ENCODE measurements at places on chromosomes 12 and 14.

GRCh38 chr12:119412811-119413794, 78.6 kb downstream of the CCDC60 start:
- DNase-seq, result no peak

GRCh38 chr14:73428353-73428824, 30.0 kb downstream of the NUMB start:
- no peak for DNase-seq

DNA sequence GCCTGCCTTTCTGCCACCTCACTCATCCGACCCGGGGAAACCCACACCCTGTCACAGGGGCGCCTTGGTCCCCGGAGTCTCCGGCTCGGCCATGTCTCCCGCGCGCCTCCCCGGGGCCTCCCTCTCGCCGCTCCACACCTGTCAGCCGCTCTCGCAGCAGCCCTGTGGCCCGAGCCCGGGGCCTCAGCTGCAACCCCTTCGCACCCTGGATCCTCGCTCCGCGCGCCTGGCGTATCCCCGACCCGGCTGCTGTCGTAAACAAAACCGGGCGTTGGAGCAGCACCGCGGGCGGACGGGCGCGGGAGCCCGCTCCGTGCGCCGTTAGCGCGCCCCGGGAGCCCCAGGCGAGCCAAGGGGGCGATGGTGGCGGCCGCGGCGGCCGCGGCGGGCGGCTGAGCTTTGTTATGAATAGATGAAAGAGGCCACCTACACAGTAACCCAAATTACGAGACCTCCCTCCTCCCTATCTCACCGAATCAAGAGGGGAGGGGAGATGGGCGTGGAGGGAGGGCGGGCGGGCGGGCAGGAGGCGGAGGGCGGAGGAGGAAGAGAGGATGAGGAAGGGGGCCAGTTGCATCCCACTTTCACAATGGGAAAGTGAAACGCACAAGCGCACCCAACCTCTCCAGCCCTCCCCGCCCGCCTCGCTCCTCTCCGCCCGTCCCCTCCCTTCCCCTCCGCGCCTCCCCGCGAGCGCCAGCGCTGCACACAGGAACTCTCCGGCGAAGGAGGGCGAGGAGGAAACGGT, at the start of gene PLXNC1:
TSS of gene PLXNC1 (plus strand) at position 587 of the 748 bp plus-strand sequence. CDS start 395 bp downstream, outside the sequence.
- peak; percentile 39 for DNase-seq

GRCh38 chr14:57346741-57347140, 43.6 kb upstream of the NAA30 start:
- no peak for DNase-seq

DNA sequence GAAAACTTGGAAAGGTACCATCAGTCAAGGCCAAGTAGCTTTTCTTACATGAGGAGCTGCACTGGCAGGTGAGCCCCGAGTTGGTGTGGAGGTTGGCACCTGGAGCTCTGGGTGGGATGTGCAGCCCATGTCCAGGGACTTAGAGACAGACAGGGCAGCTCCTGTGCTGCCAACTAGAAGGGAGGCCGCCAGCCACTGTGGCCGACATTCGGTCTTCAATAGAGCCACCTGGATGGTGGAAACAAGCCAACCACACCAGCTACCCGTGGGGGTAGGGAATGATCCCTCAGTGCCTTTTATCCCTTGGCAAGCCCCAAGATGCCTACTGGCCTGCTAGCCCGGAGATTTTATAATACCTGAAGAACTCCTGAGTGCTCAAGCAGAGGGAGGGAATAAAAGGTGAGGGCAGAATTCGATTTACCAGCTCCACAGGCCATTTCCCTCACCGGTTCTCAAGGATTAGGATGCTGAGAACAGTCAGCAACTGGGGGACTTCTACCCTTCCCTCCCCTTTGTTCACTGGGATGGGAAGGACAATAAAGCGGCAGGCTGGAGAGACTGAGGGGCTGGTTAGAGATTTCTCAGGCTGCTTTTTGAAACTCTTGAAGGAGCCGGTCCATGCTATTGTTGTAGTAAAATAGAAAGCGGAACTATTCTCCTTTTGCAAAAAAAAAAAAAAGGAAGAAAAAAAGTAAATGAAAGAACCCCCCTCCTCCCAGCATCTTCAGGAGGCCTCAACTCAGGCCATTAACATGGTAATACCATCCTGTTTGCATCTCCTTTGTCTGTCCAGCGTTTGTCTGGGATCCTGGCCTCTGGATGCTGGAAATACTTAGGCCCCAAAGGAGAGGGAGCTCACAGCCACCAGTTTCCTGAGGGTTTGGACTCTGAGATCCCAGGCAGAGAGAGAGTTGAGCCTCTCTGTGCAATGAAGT, 321.6 kb downstream of the ZFP36L1 start:
- no peak for DNase-seq

- no peak for DNase-seq
Observed at GRCh38 chr12:92068459-92068858, 77.2 kb downstream of the BTG1 start.

- no peak for DNase-seq
Observed at GRCh38 chr12:20220339-20220738, 148.0 kb upstream of the PDE3A start.

- DNase-seq, result no peak
Observed at GRCh38 chr14:91112194-91112593, 1.7 kb upstream of the DGLUCY start.

GRCh38 chr12:111178181-111179081, 190.5 kb downstream of the PHETA1 start:
- DNase-seq, result no peak

DNA sequence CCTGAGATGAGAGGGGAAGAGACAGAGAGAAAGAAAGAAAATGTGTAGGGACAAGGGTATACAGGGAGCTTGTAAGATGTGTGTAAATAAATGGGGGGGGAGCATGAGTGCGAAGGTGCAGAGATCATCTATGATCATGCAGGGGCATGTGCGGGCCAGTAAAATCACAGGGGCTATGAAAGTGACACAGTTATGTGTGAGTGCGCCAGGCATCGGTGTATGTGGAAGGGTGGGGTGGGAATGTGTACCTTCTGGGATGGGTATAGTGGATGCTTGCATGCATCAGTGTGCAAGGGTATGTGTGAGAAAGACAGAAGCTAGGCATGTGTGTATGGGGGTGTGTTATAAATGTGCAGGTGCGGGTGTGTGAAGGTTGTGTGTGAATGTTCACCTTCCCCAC, 18.4 kb upstream of the KRT78 start:
- no peak for DNase-seq

DNA sequence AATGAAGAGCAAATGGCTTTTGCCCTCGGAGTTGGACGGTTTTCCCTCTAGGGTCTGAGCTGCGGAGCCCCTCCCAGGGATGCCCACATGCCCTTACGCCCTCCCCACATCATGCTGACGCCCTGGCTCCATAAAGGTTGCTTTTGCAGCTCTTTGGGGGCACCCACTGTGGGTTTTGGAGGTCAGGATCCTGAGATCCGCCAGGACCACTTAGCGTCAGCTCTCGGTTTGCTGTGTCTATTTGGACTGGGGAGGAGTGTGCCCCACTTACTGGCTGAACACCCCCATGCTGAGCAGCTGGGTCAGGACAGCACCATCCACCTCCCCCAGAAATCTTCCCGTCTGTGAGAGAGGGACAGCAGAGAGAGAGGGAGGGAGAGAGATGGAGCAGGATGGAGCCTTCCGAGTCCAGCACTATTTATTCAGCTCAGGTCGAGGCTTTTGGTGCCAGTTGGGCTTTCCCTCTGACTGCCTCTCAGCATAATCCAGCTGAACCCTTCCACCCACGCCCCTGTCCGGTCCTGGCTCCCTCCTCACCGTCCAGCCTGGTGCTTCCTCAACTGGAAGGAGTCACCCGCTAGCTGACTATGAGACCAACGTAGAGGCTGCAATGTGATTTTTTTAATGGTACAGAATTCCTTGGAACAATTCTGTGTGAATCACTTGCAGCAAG, 18.9 kb upstream of the LRTM2 start:
- DNase-seq, result no peak

GRCh38 chr12:47715393-47715876, 9.6 kb upstream of the RPAP3 start:
- DNase-seq, result peak; percentile 52

DNA sequence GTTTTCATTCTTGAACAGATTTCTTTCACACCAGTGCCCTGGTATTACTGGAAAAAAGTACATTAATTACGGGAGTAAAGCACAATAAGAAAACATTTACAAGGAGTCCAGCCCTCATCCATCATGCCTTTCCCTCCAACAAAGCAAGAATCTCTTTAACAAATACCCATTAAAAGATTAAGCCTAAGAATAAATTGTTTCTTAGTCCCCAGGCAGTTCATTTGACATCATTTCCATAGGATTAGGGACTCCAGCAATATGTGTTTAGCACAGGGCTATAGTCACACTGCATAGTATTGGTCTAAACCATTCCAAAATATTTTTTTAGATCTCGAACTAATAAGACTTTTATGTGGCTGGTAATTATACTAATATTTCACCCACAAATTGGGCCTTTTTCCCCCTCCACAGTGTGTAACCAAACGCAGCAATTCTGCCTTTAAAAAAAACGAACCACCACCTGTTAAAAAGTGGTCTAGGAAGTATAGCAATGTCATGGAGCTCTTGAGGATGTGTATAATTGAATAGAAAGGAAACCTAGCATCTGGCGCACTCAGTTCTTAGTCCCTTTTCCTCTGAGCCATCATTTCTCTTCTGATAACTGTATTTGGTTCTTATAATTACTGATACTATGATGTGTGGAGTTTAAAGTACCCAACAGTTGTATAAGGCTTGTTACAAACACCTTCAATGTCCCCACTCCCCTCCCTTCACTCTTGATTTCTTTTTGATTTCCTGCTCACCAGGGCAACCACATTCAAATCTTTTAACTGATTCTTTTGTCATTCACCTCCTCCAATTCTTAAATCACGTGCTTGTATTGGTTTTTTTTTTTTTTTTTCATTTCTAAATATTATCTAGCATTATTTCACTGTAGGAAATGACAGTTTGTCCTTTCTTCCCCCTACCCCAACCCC, 138.7 kb downstream of the ETV6 start:
- DNase-seq, result no peak

- no peak for DNase-seq
Observed at GRCh38 chr12:123075087-123075645, 75.7 kb downstream of the PITPNM2 start.

GRCh38 chr14:61420326-61420725, 98.9 kb downstream of the PRKCH start:
- DNase-seq, result no peak

GRCh38 chr12:118851891-118852290, 129.4 kb upstream of the SRRM4 start:
- no peak for DNase-seq

GRCh38 chr12:111766608-111767361, at the start of gene ALDH2:
Gene ALDH2, plus strand, starts transcription at chr12:111766933. Its CDS starts 50 bp downstream, at chr12:111766983.
- DNase-seq, result no peak

- no peak for DNase-seq
Observed at GRCh38 chr12:24899503-24900075, 49.3 kb downstream of the BCAT1 start.

- no peak for DNase-seq
Observed at GRCh38 chr12:114658002-114658441, 26.0 kb downstream of the TBX3 start.

DNA sequence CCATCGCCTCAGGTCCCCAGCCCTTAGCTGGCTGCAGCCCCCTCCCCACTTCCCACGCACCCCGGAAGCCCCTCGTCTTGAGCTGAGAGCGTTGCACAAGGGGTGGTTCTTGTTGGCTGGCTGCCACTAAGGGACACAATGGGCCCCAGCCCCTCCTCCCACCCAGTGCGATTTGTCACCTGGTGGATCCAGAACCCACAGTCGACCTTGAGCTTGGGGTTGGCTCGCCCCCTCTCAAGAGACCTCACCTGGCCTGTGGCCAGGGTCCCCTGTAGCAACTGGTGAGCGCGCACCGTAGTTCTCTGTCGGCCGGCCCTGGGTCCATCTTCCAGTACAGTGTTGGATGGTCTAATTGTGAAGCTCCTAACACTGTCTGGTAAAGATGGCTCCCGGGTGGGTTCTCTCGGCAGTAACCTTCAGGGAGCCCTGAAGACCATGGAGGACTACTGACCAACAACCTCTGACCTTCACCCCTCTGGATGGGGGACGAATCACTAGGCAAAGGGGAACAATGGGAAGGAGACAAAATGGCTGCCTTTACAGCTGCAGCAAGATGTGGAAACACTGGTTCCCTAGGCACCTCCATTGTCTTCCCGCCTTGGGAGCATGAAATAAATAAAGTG, 6.6 kb downstream of the PHB2 start:
- no peak for DNase-seq

GRCh38 chr12:12447236-12447635, 90.4 kb downstream of the BORCS5 start:
- no peak for DNase-seq

DNA sequence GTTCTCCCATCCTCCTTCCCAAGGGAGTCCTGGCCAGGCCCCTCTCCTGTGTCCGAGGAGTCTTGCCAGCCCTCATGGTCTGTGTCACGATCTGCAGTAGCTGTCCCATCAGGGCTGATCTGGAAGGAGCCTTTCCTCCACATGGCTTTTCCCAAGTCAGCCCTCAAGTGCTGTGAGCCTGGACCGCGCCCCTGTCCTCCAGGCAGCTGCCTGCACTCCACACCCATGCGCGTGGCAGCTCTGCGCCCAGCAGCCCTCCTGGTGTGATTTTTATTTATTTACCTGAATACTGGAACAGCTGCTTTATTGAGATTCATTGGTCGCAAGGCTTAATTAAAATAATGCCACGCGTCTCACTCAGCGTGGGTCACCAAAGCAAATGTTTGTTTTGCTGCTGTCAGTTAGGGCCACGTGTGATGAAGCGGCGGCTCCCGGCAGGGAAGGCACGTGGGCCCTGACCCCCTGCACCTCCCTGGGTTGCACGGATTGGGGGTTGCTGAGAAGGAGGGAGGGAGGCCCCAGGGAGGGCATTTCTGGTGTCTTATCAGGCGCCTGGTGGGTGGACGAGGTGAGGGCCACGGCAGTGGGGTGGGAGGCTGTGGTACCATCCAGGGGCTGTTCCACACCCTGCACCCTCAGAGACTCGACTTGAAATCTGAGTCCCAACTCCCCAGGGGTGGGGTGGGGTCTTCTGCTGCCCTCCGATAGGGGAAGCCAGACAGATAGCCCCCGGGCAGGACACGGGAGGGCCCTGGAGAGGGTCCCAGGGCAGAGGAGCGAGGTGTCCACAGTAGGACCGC, 206.3 kb upstream of the C14orf180 start:
- no peak for DNase-seq

DNA sequence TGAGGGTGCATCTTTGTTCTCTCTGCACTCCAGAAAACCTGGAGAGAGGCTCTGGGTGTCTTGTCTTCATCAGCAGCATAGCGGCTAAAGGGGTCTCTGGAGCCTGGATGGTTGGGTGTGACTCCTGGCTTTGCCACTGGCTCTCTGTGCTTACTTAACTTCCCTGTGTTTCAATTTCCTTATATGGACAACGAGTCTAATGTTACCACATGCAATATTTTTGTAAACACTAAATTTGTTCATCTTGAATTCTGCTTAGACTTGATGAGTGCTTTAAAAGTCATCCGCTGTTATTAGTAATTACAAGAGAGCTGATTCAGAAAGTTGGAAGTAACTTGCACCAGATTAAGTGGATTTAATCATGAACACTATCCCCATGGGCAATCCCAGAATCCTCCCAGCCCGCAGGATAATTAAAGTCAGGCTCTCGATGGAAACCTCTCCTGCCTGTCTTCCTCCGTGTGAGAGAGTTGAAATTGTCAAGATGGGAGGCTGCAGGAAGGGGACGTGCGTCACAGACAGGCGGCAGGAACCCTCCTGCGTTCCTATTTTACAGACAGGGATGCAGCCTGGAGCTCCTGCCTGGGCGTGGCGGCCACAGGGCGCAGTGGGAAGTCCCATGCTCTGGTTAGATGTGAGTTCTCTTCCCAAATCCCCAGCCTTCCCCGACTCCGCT, 201.2 kb downstream of the TTC8 start:
- DNase-seq, result no peak

Data from stimulated activated CD4-positive, alpha-beta T cell treated with anti-CD3 and anti-CD28 coated beads, Interleukin-1b, Interleukin-23, amount 100 ng/mL, for 1 hour (primary cell).